ENCODE measurements at places on chromosomes 3 and 15. TPM values are rescaled to one million over a fixed set of nuclear protein-coding genes. Genes with fewer than 3 reads are reported as not detected.

MYLK gene
- 1,758 TPM for total RNA-seq

TMCO5A gene
- total RNA-seq: not detected

CHMP2B gene
- 40.3 TPM for total RNA-seq

STARD9 gene
- 4.1 TPM for total RNA-seq

KNG1 gene
- total RNA-seq: not detected

GABRA5 gene
- not detected for total RNA-seq

PRR20G gene
- not detected for total RNA-seq

BLOC1S6 gene
- total RNA-seq: 47.0 TPM

FGF12 gene
- total RNA-seq: not detected

SST gene
- not detected for total RNA-seq

SLC38A3 gene
- not detected for total RNA-seq

INO80 gene
- 14.0 TPM for total RNA-seq

CHRM5 gene
- under 0.01 TPM for total RNA-seq

LRRC49 gene
- 27.0 TPM for total RNA-seq

CNBP gene
- total RNA-seq: 440 TPM

RNF123 gene
- 44.7 TPM for total RNA-seq

PRSS50 gene
- total RNA-seq: not detected

OR5H6 gene
- not detected for total RNA-seq

CRABP1 gene
- total RNA-seq: not detected

CELSR3 gene
- total RNA-seq: 1.7 TPM

TRPM1 gene
- total RNA-seq: not detected

GATM gene
- total RNA-seq: 4.5 TPM

A4GNT gene
- total RNA-seq: not detected

EEFSEC gene
- total RNA-seq: 15.9 TPM

SH2D7 gene
- not detected for total RNA-seq

ARGFX gene
- total RNA-seq: not detected

PIGZ gene
- 2.7 TPM for total RNA-seq

SNX22 gene
- 0.17 TPM for total RNA-seq

HDC gene
- total RNA-seq: not detected

FRMD4B gene
- total RNA-seq: 64.1 TPM

ACAN gene
- under 0.01 TPM for total RNA-seq

ISL2 gene
- not detected for total RNA-seq

SIAH2 gene
- total RNA-seq: 30.5 TPM

GOLGA6B gene
- not detected for total RNA-seq

CNTN3 gene
- 32.7 TPM for total RNA-seq

SERPINI1 gene
- 5.0 TPM for total RNA-seq

SYNPR gene
- not detected for total RNA-seq

CISH gene
- total RNA-seq: 2.8 TPM

TMEM45A gene
- 39.2 TPM for total RNA-seq

FBXW12 gene
- total RNA-seq: not detected

RSL24D1 gene
- 124 TPM for total RNA-seq

CTSH gene
- total RNA-seq: 44.3 TPM

EEF1AKMT4 gene
- total RNA-seq: 6.0 TPM

GOLGA6L7 gene
- not detected for total RNA-seq

CTXN2 gene
- total RNA-seq: not detected

NPAP1 gene
- total RNA-seq: not detected

GLDN gene
- total RNA-seq: not detected

C3orf49 gene
- not detected for total RNA-seq

SLC15A2 gene
- total RNA-seq: 1.3 TPM

SNTN gene
- not detected for total RNA-seq

SKOR1 gene
- not detected for total RNA-seq

CADPS gene
- not detected for total RNA-seq

TM4SF4 gene
- total RNA-seq: not detected

LYSMD2 gene
- 5.3 TPM for total RNA-seq

PLA2G4D gene
- under 0.01 TPM for total RNA-seq

DPPA2 gene
- total RNA-seq: not detected

Data from mammary epithelial cell (primary cell).